Left colon (tissue), 2 donors: ENCODE measurements at places on chromosomes 12 and 14. TPM values are rescaled to one million over a fixed set of nuclear protein-coding genes. Genes with fewer than 3 reads are reported as not detected.

The CATSPERB gene
- 9.8 TPM for total RNA-seq

The SLC41A2 gene
- total RNA-seq: 91.5 TPM

The OS9 gene
- total RNA-seq: 322 TPM

The A2ML1 gene
- total RNA-seq: not detected

The NKX2-1 gene
- not detected for total RNA-seq
